ENCODE measurements at places on chromosomes 12 and 14.

- DNase-seq = no peak
Observed at GRCh38 chr12:47271800-47272239, 192.1 kb upstream of the AMIGO2 start.

GRCh38 chr14:81890020-81890419 is 356.4 kb upstream of the SEL1L start:
- no peak for DNase-seq

DNA sequence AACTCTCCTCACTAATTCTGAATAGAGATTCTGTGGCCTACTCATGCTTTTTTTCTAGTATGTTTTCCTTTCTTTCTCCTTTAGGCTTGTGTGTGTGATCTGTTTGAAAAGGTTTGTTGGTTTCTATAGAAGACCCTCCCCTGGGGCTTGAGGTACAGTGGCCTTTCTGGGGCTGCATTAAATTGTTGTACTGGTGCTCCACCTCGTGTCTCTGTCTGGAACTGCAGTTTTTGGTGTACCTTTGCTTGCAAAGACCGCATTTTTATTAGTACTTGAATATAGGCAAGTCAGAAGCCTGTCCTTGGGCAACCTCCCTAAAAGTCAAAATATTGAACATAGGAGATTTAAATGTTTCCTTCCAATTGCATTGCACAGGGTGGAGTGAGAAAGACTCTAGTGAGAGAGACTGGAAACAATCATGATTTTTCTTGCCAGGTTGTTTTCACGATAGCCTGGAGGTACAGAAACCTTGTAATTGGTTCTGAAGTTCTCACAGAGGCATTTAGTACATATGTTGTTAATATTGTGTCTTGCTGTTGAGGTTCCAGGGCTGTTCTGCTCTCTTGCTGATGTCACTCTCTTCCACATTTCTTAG is 39.0 kb downstream of the SLCO1B1 start:
- DNase-seq = no peak

GRCh38 chr12:9096563-9097176 is 19.0 kb downstream of the A2M start:
- no peak for DNase-seq

DNA sequence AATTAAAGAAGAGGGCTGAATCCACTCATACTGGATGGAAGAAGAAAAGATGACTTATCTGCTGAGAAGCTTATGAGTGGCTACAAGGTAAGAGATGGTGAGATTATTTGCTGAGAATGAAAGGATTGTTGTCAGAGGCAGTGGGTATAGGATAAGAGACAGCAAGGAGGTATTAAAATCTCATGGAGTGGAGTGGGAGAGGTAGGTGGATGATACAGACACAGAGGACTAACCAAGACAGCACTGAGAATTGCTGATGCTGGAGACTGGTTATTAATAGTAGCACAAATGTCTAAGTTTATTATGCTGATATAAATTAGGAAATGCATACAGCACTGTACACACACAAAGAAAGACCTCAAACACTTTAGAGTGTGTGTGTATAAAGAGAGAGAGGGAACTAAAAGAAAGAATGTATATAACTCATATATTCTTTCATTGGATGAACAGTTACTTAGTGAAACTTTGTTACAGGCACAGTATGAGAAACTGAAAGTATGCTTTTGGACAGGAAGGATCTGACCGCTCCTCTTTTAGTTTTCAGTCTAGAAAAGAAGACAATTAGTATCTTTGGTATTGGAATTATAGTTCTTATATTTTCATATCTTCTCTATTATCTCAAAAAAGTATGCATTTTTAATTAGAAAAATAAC is 543.1 kb downstream of the LRFN5 start:
- DNase-seq = no peak
